ENCODE measurements at places on chromosomes 5 and 9.

DNA sequence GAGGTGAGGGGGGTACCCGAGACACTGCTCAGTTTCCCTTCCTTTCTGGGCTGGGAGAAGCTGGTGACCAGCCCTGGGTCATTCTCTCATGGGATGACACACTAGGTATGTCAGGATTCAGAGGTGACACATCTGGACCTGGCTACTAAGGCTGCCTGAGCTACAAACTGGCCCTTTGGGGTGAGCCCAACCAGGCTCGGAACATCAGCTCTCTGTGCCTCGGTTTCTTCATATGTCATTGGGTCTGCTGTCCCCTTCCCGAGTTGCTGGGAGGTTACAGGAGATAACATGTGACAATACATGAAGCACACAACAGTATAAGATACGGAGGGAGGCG lies 11.8 kb downstream of the CARD19 start:
- no peak for DNase-seq

GRCh38 chr9:72925126-72925789 lies 27.6 kb downstream of the ALDH1A1 start:
- DNase-seq: no peak

- DNase-seq: no peak
Measured at GRCh38 chr9:6212722-6213375, 2.8 kb upstream of the IL33 start.

DNA sequence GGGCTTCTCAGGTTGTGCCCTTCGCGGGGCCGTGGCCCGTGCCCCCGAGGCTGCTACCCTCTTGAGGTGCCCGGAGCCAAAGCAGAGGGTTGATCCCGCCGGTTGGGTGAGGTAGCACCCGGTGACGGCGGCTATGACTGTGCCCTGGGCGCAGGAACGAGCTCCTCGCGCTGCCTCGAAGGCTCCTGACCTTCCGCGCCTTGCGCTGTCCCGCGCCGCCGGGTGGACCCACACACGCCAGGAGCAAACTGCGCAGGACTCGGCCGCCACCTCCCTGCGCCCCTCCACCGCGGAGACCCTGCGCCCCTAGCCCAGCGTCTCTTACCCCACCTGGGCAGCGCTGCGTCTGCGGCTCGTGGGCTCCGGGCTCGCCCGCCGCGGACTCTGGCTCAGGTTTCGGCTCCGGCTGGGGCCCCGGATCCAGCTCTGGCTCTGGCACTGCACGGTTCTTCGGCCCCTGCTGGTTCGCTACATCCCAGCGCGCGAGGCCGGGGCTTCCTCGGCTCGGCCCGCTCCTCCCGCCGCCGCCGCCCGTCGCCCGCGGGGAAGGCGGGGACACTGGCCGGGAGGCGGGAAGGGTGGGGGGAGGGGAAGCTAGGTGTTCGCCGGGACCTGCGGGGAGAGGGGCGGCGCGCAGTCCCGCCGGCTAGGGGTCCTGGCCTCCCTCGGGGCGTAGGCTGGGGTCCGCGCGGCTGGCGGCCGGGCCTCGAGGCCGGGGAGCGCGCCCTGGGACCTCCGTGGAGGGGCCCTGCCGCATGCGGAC lies 5.4 kb upstream of the PITX1 start:
- DNase-seq: no peak

- no peak for DNase-seq
Measured at GRCh38 chr9:30574355-30575151, 1809.9 kb upstream of the ACO1 start.

GRCh38 chr9:97857606-97858392 lies 4.8 kb downstream of the FOXE1 start:
- DNase-seq: no peak
